Myocyte (in vitro differentiated cells): ENCODE measurements at places on chromosomes 5 and 9.

DNA sequence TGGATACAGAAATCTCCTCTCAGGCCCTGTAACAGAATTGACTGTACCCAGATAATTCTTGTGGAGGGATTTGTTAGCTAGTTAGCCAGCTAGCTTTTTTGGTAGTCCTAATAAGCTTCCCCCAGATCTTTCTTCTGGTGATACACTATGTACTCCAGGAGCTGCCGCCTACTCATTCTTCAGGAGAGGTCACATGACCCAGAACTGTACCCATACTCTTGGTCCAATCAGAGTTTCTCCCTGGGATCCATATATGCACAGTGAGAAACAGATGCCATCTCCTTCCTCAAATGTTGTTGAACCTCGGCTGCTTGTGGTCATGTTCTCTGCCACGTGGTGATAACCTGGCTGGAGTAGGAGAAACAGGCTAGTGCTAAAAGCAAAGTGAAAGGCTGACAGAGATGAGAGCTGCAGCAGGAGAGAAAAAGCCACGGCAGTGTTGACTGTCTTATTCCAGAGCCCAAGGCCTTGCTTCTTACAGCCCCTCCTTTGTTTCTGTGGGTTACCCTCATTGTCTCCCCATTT, 123.0 kb upstream of the RFX3 start:
- peak; percentile 38 for DNase-seq

- DNase-seq = no peak
These were observed 38.6 kb downstream of the SAXO1 start for GRCh38 chr9:18994263-18994916.

DNA sequence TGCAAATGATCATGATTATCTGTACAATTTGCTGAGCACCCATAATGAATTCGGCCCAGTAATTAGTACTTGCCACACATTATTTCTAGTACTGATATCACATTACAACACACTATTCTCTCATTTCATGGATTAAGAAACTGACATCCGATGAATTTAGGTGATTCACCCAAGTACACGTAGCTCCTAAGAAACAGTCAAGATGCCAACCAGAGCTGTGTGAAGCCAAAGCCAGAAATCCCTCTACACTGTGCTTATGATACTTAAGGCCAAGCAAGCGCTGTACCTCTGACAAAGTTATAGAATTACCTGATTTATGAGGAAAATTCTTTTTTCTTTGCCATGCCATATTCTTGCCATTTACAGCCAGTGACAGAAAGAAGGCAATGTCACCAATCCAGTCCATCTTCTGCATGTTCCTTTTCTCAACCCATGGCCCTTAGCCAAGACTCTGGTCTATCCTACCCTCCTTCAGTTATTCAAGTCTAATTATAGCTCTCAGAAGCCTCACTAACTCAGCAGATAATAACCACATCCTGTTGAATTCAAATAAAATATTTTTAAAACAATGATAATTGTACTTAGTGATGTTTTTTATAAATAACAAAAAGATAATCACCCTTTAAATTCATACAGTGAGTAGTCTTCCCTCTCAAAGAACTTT, 74.3 kb upstream of the PTGER4 start:
- DNase-seq = peak; percentile 68

DNA sequence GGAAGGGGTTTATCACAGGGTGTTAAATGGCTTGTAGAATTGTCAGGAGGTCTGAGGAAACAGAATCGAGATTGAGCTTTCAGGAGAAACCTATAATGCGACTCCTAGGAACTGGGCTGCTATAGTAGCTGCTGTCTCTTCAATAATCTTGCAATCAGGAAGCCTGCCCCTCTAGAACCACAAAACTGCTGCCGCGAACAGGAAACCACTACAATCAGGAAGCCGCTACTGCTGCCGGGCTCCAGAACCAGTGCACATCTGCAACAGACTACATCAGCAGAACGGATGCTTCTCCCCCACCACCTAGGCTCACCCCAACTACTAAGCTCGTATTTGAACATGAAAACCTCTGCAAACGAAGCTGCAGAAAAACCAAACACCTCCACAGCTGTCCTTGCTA, 31.6 kb downstream of the TNFSF8 start:
- no peak for DNase-seq

GRCh38 chr5:35488791-35489190, 128.9 kb upstream of the SPEF2 start:
- no peak for DNase-seq

DNA sequence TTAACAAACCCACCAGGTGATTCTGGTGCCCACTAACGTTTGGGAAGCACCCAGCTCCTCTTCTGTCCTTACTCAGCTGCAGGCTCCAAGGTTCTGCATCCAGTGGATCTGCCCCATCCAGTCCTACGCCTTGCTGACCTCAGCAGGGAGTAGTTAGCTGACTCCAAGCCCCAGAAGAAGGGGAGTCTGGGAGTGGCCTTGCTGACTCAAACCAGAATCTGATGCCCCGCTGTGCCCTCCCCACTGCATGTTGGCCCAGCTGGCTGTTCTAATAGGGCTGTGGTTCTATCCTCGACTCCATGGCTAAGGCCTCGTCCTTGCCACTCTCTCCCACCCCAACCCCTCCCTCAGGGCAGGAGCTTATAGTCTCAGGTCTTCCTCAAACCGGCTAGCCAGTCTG, 136.3 kb downstream of the TTLL11 start:
- DNase-seq = peak; percentile 30

- no peak for DNase-seq
These were observed 2.3 kb downstream of the CLTA start for GRCh38 chr9:36193023-36193422.

GRCh38 chr9:82082563-82082962, 94.0 kb downstream of the SPATA31D1 start:
- no peak for DNase-seq

GRCh38 chr9:118189615-118190014, 485.4 kb downstream of the TLR4 start:
- DNase-seq = no peak

GRCh38 chr5:180136630-180137381, 65.2 kb upstream of the RNF130 start:
- DNase-seq = no peak

DNA sequence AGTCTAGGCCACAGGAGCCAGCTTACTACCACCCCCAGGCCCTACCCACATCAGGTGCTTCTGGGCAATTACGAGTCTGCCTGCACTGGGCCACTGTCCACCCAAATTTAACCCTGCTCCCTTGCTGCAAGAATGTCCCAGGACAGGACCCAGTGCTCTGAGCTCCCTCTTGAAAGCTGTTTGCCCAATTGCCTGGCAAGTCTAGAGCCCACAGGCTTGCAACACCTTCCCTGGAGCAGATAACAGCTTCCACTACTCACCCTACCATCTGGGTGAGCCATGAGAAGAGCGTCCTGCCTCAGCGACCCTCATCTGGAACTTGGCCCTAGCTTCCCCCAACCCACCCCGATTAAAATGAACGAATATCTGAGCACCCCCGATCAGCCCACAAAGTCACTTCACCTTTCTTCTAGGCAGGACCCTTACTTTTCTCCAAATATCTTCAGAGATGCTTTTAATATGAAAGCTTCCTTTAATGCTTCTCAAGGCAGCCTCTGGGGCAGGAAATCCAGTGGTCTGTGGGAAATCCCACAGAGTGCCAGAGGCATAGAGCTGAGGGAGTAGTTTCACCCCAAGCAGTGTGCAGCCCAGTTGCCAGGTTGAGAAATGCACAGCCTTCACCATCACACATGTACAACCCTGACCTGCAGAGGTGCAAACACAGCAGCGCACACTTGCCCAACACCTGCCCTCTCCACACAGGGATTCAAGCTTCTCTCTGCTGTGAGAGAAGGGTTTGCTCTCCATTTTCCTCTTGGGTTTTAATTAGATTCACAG, 10.6 kb downstream of the ACSL6 start:
- no peak for DNase-seq

- peak; percentile 49 for DNase-seq
These were observed 8.6 kb upstream of the PRRX2 start for GRCh38 chr9:129656795-129657390.

DNA sequence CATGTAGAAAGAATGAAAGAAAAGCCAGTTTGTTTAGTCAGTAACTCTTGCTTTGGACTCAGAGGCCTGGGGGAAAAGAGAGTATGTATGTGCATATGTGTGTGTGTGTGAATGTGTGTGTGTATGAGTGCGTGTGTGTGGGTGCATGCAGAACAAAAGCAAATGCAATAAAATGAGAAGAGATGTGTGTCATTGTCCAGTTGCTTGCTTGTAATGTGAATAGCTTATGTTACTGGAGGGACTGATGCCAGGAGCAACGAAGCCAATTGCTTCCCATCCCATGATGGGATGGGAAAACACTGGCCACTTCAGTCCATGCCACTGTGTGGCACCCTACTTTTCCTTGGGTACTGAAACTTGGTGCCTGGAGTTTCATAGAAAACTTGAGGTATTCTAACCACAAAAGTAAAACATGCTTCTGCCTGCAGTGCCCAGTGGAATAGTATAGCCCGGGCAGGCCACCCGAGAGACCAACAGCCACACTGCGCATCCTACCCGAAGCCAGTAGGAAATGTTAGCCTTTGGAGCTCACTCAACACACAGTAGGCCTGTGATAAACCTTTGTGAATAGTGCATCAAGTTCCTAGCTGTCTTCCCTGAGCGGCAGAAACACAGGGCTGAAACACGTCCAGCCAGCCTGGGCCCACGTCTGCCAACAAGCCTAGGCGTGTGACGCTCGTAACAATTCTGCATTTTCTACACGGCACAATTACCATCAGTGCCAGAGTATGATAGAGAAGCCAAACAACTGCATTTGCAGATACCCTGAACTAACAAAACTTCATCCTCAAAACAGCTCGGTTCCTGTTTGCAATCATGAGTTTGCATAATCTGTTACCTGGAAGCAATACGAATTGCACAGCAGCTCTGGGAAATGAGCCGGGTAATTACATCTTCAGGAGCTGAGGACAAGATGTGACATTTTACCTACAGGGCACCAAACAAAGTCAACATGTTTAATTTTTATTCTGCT, 198.1 kb downstream of the SYK start:
- DNase-seq = peak; percentile 24

DNA sequence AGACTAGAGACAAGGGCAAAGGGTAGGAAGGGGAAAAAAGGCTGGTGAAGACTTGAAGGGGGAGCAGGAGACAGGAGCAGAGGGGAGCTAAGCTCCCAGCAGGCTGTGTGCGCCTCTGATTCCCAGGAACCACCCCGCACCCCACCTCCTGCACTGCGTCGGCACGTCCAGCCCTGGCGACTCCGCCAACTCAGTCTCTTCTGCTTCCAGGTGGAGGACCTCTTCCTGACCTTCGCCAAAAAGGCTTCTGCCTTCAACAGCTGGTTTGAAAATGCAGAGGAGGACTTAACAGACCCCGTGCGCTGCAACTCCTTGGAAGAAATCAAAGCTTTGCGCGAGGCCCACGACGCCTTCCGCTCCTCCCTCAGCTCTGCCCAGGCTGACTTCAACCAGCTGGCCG, 30.5 kb downstream of the DYNC2I2 start:
- DNase-seq = no peak

GRCh38 chr9:20236676-20237075, 385.6 kb downstream of the MLLT3 start:
- DNase-seq = no peak

DNA sequence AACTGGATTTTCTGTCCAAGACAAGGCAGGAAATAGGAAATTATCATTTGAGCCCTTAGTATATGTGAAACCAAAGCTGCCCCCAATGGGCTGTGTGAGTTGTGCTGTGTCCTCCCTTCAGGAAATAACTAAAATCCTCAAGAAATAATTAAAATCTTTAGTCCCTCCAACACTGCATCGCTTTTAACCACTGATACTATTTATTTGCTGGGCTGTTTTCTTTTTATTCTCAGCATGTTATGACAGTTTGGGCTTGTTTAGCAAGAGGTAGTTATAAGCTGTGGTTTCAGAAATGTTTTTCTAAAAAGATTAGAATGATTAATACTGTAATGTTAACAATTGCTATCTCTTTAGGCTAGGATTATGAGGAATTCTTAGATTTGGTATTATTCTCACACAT, 187.0 kb upstream of the KCNN2 start:
- no peak for DNase-seq

DNA sequence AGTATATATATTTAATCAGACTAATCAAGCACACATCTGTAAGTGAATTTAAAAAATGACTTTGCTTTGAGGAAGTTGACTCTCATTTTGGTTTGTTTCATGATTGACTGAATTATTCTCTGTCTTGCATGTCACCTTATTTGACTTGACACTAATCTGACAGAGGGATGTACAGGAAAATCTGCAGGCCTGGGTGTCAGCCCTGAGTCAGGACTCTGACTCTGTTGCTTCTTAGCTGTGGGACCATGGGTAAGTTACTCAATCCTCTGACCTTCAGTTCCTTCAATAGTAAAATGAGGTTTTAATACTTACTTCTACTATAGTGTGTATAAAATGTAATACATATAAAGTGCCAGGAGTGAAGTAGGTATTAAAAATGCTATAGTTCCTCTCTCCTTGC, 415.9 kb downstream of the ARHGEF28 start:
- DNase-seq = no peak
